Activated naive CD8-positive, alpha-beta T cell treated with anti-CD3 and anti-CD28 coated beads for 36 hours (primary cell): ENCODE measurements at places on chromosomes 1 and 21.

- DNase-seq = no peak
Measured at GRCh38 chr21:29640080-29640508, 299.7 kb downstream of the GRIK1 start.

DNA sequence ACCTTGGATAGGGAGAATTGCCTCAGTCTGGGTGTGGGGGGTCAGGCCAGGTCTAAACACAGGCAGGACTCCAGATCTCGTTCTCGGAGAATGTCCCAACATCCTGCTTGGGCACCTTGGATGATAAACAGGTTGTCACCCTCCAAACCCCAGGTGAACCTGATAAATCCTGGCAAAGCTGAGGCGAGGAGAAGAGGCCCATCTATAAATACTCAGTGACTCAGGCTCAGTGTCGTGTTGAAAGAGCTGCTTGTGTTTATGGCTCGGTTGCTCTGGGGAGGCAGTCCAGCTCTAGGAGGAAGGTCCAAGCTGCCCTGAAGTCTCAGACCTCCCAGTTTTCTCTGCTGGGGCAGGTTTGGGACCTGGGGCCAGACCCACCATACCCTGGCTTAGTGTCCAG lies 15.8 kb upstream of the TRIM63 start:
- DNase-seq = no peak

DNA sequence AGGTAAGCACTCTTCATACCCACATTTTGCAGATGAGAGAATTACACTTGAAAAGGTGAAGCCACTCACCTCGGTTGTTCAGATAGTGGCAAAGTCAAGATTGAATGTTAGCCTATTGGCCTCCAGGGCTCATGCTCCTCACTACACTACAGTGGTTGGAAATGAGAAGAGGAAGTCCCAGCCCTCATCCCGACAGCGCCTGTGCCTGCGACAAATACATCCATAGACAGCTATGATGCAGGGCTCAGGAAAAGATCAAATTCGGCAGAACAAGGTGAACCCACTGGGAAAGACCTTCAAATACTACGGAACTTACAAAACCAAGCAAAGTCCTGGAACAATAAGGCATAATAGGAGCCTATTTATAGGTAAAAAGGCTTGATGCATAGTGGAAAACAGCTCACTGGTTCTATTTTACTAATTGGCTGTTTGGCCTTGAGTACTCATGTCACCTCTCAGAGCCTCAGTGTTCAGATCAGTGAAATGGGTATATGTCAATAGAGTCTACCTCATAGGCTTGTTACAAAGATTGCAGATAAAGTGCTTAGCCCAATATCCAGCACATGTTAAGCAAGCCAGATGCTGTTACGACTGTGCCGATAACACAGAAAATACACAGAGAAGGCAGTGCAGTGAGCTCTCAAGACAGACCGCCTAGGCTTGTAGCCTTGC lies 3.5 kb downstream of the SPOCD1 start:
- DNase-seq = no peak

DNA sequence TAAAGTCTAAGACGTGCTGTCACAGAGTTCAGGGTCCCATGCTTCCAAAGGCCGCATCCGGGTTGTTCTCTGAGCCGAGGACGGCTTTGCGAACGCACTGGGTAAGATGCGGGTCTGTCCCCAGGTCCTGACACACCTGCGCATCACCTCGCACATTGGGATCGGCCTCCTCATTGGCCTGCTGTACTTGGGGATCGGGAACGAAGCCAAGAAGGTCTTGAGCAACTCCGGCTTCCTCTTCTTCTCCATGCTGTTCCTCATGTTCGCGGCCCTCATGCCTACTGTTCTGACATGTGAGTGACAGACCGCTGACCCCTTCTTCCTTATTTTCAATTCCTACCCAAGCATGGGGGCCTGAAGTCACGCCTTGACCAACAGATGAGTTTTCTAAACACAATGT lies 25.3 kb downstream of the TFF3 start:
- no peak for DNase-seq

- DNase-seq = no peak
Measured at GRCh38 chr1:54942976-54943375, 37.5 kb upstream of the TMEM61 start.

GRCh38 chr1:7574121-7575040 lies 196.7 kb upstream of the VAMP3 start:
- no peak for DNase-seq

DNA sequence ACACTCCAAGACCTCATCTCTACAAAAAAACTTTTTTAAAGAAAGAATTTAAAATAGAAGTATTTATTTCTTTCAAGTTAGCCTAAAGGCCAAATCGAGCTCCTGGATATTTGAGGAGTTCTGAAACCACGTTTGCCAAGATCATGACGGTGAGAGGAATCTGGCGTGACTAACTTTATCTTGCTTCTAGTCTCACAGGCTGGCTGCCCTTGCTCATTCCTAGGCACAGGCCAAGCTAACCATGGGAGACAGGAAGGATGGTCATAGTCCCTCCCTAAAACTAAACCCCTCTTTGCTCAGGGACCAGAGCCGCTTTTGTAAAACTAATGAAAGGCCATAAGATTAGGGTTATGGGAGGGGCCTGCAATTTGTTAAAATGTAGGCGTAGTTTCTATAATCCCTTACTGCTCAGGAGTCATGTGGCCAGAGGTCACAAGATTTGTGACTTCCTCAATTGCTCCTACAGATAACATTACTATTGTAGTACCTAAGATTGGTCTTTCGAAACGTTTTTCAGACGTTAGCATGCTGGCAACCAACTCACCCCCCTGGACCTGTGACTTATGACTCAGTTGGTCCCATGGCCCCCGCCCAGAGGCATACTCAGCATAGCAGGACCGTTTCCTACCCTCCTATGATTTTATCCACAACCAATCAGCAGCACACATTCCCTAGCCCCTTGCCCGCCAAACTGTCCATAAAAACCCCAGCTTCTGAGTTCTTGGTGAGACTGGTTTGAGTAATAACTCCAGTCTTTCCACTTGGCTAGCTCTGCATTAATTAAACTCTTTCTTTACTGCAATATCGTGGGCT lies 425.0 kb downstream of the SMYD3 start:
- no peak for DNase-seq

DNA sequence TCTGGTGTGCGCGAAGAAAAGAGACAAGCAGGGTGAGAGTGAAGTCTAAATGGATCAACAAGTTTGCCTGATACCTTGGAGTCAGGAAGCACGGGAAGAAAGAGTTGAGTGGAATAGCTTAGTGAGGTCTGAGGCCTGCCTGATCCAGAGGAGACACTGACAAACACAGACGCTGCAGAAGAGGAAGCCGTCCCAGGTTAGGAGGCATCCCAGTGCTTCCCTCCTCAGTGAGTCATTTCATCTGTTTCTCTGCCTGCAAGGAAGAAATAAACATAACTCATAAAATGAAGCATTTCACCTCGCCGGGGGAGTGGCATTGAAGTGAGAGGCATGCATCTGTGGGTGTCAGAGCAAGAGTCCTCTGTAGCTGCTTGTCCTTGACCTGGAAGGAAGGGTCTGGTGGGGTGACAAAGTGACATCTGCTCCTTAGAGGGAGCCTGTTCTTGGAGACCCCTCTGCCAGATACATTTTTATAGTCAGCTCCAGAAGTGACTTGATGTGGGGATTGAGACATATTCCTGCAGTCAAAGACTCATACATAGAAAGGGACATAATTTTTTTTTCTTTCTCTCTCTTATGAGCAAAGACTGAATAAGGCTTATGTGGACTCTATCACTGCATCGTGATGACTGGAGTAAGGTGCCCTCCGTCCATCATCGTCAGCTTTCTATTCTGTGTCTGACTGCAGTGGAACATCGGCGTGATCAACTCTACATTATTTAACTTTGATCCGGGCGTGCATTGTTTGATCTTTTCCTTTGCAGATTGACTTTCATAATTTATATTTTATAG lies 256.7 kb downstream of the KIF26B start:
- no peak for DNase-seq

GRCh38 chr1:219143735-219144134 lies 29.9 kb upstream of the LYPLAL1 start:
- DNase-seq = no peak

DNA sequence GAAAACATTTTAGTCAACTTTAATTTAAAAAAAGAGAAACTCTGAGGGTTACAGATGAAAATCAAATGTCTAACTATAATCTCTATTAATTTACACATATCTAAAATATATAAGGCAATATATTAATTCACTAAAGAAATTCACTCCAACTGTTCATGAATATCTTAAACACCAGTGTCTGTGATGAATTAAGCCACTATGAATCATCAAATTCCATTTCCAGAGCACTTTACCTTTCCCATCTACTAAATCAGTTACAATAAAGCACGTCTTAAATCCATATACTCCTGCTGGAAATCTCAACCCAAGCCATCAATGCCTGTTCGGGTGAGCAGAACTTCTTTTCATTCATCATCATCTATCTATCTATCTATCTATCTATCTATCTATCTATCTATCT lies 4.3 kb downstream of the TAF5L start:
- no peak for DNase-seq

DNA sequence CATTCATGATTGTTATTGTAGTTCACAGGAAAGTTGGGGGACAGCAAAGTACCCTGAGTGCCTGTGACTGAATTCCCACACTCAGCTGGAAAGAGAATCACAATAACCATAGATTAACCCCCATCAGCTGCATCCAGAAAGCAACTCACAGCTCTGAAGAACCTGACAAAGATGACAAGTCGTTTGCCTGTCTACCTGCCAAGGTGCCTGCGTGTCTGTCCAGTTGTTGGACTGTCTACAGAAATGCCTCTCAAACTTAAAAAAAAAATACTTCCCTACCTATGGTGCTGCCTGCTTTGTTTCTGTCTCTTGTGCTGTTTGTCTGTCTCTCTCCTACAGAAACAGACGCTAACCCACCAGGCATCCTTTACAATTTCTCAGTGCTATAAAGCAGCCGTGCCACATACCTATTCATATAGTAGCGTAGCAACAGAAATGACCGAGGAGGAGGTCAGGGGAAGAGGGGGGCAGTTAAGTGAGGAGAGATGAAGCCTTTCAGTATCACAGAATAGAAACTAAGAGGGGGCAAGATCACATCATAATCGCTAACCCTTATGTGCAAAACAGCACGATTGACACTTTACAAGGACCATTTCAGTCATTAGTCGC lies 154.6 kb upstream of the HMGB4 start:
- DNase-seq = no peak

GRCh38 chr21:46667741-46668380 lies 32.4 kb downstream of the PRMT2 start:
- peak; percentile 35 for DNase-seq

DNA sequence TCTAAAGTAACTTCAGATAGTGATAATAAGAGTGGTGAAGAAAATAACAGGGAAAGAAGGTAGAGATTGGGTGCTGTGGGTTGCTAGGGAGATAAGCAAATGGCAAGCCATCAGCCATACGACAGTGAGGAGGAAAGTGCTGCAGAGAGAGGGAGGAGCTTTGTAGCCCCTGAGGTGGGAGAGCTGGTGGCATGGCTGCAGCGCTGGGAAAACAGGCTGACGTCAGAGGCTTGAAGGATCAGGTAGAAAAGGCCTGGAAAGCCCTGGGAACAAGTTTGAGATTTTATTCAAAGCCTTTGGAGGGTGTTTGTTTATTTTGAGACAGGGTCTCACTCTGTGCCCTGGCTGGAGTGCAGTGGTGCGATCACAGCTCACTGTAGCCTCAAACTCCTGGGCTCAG lies 109.5 kb downstream of the NMNAT2 start:
- no peak for DNase-seq

DNA sequence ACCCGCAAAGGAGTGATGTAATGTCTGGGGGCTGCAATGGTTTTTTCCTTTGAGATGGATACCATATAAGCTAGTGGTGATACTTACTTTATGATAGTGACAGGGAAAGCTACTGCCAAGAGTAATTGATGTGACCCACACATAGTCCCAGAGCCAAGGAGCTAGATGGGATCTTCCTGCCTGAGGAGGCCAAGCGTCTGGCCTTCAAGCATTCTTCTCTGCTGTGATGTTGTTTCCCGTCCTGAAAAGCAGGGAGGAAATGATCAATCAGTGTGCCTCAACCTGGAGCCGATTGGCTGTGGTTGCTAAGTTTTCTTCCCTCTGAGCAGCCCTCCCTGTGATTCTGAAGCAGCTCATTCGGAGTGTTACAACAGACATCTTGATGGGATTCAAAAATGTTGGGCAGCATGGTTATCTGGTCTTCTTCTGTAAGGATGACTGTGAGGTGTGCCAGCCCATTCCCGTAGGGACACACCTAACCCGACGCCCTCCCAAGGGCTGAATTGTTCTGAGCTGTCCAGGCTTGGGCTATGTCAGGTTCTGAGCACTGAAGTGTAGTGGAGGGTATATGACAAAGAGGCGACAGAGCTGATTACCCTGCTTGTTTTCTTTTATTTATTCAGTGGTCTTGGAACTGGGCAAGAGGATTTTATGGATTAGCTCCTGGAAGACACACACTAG lies 56.7 kb downstream of the UCK2 start:
- DNase-seq = no peak

DNA sequence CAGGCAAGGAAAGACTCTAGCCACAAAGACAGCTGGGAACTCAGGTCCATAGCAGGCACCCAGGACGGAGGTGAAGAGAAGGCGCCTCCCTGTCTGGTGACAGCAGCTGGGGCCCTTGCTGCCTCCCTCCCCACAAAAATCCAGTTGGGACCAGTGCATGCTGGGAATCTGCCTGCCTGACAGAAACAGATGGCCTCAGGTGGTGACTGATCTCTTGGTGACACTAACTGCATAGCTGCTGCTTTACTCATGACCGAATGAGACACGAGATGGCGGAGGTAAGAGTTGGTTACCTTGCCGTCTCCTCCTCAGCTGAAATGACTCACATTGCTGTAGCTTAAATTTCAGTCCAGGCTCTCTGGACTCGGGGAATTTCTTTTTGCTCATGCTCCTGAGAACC lies 130.3 kb downstream of the FGGY start:
- no peak for DNase-seq

DNA sequence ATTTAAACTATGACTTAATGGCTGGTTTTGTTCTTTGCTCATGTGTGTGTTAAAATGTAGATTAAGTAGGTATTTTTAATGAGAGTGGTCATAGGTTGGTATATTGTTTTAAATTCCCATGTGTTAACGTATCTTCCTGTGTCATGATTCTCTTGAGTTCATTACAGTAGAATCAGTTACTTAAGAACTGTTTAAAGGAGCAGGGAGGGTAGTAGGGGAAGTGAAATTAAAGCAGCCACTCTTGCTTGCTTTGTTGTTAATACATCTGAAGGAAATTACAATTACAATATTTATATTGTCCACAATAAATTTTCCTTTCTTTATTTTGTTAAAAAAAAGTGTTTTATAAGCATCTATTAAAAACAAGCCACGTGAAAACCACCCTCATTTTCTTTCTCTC lies 119.2 kb upstream of the KIAA1614 start:
- no peak for DNase-seq

GRCh38 chr1:219771080-219771479 lies 157.3 kb downstream of the SLC30A10 start:
- DNase-seq = no peak

DNA sequence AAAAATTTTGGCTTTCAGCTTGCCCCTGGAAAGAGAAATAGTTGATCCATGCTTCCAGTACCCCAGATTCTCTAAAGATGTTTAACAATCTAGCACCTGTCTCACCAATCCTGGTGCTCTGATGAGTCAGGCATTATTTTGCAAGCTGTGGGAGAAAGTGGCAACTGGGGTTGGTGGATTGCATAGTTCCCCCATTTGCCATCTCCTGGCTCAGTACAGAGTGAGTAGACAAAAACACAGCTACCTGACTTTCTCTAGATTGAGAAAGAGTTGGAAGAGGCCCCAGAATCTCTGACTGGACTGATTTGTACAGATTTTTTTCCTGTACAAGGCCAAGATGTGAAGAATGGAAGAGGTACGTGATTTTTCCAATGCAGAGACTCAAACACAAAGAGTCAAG lies 75.1 kb upstream of the NEGR1 start:
- DNase-seq = no peak

GRCh38 chr1:235423214-235423652 lies 56.0 kb downstream of the TBCE start:
- DNase-seq = peak; percentile 52

GRCh38 chr1:206864939-206865671 lies at the start of gene IL20:
TSS of gene IL20 (plus strand) at chr1:206865623. CDS start at chr1:206865853, 230 bp downstream.
- DNase-seq = peak; percentile 81
